ENCODE measurements at places on chromosomes 6 and 20. TPM values are rescaled to one million over a fixed set of nuclear protein-coding genes. Genes with fewer than 3 reads are reported as not detected.

GRCh38 chr20:49692941-49693340 is 20.7 kb downstream of the B4GALT5 start:
- no peak for DNase-seq

DNA sequence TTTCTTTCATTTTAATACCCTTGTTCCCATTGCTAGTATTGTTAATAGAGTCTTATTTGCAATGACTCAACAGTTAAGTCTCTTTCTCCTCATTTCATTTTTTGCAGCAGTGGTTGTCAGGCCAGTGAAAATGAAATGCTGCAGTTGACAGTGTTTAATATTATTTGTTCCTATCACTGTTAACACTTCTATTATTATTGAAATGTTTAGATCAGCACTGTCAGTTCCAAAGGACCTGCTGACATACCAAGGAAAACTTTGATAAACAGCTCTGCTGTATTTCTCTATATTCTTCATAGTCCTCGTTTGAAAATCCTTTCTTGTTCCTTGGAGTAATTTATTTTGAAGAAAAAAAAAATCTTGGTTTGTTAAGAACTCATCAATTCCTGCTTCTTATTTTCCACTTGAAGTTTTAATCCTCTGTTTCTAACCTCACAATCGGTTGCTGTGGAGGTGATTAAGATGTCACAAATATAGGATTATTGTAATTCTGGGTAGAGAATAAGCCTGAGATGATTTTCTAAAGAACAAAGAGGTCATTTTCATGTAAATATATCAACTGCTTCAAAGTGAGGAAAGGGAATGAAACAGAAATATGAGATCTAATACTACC is 1065.9 kb upstream of the CITED2 start:
- no peak for DNase-seq

The RAET1G gene
- total RNA-seq, result not detected

DNA sequence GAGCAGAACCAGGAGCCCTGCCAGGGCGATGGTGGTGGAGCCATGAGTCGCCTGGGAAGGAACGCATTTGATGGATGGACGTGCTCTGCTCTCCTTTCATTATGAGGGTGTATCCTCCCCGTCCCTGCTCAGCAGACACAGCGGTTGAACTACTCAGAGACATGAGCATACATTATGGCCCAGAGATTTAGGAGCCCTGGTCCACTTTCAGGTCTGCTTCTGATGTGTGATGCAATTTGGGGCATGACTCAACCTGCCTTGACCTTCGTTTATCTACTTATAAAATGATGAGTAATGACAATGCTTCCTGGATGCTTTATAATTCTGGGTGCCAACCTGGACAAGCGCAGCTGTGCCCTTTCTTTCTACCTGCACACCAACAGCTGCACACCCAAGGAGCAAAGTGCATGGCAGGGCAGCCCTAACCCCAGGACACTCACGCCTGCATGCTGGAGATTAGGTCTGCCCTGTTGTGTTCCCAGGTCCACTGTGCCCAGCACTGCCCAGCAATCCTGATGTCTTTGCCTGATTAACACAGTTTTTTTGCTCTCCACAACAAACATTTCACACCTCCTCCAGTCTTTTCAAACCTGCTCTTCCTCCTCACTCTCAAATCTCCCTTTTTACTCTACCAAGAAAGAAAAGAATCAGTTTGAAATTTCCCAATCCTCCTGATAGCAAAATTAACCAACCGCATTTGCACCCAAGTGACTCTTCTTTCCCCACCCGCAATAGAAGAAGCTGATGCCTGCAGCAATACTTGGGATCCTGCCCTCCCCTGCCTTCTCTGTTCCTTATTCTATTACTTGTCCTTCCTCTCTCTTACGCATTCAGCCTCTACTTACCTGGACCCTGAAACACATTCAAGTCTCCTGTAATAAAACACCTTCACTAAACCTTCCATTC is 81.2 kb downstream of the EZR start:
- no peak for DNase-seq

The DEFB132 gene
- total RNA-seq, result not detected

Data from G401 (cell line).